ENCODE measurements at places on chromosomes 16 and 17. TPM values are rescaled to one million over a fixed set of nuclear protein-coding genes. Genes with fewer than 3 reads are reported as not detected.

GRCh38 chr17:65131240-65131639, 5.9 kb upstream of the RGS9 start:
- DNase-seq = no peak

GRCh38 chr17:82592767-82593589, 55.3 kb downstream of the WDR45B start:
- DNase-seq = peak; percentile 68

Gene LITAFD
- not detected for total RNA-seq

Gene KRT40
- total RNA-seq = not detected

Gene NEUROD2
- not detected for total RNA-seq

GRCh38 chr17:17935321-17936271, 36.6 kb downstream of the TOM1L2 start:
- no peak for DNase-seq

DNA sequence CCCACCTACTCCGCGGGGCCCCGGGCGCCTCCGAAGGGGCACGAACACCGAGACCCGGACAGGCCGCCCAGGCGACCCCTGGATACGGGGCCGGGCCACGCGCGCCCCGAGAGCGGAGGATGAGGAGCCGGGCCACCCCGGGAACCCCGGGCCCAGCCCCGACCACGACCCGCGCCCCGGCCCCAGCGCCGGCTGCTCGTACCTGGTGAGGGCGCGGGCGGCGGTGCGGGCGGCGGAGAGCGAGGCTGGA, 192 bp downstream of the FASN start:
- DNase-seq = no peak

Data from left ventricle myocardium superior (tissue), 1 donor.